Prostate gland (tissue), 2 donors: ENCODE measurements at places on chromosomes 16 and 17. TPM values are rescaled to one million over a fixed set of nuclear protein-coding genes. Genes with fewer than 3 reads are reported as not detected.
A peak's percentile ranks its signal among the peaks of the same experiment; 100 is the strongest.

DNA sequence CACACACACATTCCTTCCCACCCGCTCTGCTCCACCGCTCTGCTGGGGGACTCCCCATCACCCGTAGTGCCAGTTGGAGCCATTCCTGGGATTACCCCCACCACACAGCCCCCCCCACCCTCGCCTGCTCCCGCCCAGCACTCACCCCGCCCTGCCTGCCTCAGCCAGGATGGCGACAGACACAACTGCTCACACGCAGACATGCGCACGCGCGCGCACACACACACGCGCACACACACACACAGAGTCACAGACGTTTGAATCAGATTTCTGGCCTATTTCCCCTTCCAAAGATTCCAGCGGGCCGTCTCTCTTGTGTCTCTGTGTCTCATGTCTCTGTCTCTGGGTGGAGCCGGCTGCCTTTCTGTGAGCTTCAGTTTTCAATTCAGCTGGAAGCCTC, 4.4 kb downstream of the CACNA1G start:
- DNase-seq, result no peak
- H3K4me3 ChIP-seq, result no peak overlapping the region
- peaks cover 10% of the 10 kb centered on the region for H3K4me1 ChIP-seq
- no peak overlapping the region for H3K27ac ChIP-seq
- H3K27me3 ChIP-seq, result peaks cover 8% of the 10 kb centered on the region

- H3K4me3 ChIP-seq, result no peak overlapping the region
- DNase-seq, result no peak
- peaks cover 15% of the 10 kb centered on the region for H3K4me1 ChIP-seq
- H3K36me3 ChIP-seq, result no peaks in the 10 kb centered on the region
- no peaks in the 10 kb centered on the region for H3K27me3 ChIP-seq
Measured at GRCh38 chr16:17379121-17379571, 91.6 kb downstream of the XYLT1 start.

DNA sequence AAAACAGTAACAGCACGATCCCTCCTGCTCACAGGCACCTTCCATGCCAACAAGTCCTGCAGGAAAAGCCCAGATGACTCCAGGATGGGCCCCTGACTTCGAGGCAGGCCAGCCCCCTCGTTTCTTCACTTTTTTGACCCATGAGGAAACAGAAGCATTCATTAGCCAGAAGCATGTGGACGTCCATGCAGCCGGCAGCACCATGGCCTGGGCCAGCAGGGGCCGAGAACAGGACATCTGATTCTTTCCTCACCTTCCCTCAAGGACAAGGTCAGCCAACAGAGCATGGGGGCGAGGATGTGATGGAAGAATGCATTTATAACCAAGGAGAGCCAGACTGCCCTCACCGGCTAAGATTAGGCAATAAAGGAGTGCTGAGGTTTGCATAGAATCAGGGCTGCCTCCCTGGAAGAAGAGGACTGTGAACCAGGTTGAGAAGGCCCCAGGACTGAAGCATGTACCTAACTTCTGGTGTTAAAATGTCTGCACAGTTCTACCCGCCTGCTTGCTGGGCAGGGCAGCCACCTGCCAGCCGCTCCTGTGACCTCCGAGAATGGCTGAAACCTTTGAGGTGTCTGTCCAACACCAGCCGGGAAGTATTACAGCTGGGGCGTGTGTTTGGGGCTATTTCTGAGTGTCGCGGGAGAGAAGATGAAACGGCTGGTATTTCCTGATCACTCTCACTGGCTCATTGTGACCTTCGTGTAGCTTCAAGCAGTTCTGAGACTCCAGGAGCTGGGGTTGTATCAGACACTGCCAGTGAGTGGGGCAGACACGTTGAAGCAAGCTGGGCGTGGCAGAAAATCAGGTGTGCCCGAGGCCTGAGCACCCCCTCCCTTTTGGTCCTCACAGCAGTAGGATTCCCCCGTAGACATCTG, 94.0 kb upstream of the TNRC6C start:
- H3K4me1 ChIP-seq, result no peaks in the 10 kb centered on the region
- H3K27ac ChIP-seq, result no peak overlapping the region
- no peaks in the 10 kb centered on the region for H3K36me3 ChIP-seq
- no peak for DNase-seq
- H3K27me3 ChIP-seq, result no peaks in the 10 kb centered on the region

DNA sequence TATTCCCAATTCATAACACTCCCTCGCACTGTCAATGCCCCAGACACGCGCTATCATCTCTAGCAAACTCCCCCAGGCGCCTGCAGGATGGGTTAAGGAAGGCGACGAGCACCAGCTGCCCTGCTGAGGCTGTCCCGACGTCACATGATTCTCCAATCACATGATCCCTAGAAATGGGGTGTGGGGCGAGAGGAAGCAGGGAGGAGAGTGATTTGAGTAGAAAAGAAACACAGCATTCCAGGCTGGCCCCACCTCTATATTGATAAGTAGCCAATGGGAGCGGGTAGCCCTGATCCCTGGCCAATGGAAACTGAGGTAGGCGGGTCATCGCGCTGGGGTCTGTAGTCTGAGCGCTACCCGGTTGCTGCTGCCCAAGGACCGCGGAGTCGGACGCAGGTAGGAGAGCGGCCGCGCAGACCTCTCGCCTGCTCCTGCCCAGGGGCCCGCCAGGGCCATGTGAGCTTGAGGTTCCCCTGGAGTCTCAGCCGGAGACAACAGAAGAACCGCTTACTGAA, at the start of gene GRN:
Gene GRN (plus strand): TSS at position 364 of the 515 bp plus-strand sequence. CDS start 3,863 bp downstream, outside the sequence.
- H3K27me3 ChIP-seq, result no peaks in the 10 kb centered on the region
- no peaks in the 10 kb centered on the region for H3K4me1 ChIP-seq
- H3K27ac ChIP-seq, result peak within 1 kb of the TSS; percentile 84
- H3K36me3 ChIP-seq, result no peaks in the 10 kb centered on the region

DNA sequence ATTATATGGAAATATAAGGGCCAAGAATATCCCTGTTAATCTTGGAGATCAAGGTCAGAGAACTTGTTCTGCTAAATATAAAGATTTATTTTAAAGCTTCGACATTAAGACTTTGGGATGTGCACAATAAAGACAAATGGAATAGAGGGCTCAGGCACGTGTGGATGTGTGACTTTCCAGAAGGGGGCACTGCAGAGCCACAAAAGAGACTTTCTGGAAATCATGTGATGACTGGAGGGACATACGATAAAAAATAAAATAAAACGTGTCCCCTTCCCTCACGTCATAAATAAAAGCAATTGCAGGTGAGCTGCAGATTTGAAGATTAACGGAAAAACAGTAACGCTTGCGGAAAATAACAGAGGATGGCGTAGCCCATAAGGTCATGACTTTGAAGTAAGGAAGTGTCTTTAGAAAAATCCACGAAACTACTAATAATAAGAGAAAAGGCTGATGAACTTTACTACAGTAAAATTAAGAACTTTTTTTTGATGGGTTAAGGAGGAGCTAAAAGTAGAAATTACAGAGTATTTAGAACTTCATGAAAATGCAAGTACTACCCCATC, 9.4 kb upstream of the ENGASE start:
- H3K4me3 ChIP-seq, result no peak overlapping the region
- no peaks in the 10 kb centered on the region for H3K27me3 ChIP-seq
- no peaks in the 10 kb centered on the region for H3K4me1 ChIP-seq
- peak; percentile 49 for DNase-seq

- H3K4me3 ChIP-seq, result no peak overlapping the region
- H3K36me3 ChIP-seq, result no peaks in the 10 kb centered on the region
- H3K27ac ChIP-seq, result no peak overlapping the region
- peak; percentile 70 for DNase-seq
Measured at GRCh38 chr17:16363749-16364536, 10.7 kb upstream of the CENPV start.

- peak; percentile 30 for DNase-seq
- H3K27me3 ChIP-seq, result no peaks in the 10 kb centered on the region
- peak overlapping the region; percentile 76 for H3K4me3 ChIP-seq
- H3K27ac ChIP-seq, result peak overlapping the region; percentile 92
- H3K36me3 ChIP-seq, result no peaks in the 10 kb centered on the region
Measured at GRCh38 chr16:57185446-57185944, 344 bp downstream of the PSME3IP1 start.

DNA sequence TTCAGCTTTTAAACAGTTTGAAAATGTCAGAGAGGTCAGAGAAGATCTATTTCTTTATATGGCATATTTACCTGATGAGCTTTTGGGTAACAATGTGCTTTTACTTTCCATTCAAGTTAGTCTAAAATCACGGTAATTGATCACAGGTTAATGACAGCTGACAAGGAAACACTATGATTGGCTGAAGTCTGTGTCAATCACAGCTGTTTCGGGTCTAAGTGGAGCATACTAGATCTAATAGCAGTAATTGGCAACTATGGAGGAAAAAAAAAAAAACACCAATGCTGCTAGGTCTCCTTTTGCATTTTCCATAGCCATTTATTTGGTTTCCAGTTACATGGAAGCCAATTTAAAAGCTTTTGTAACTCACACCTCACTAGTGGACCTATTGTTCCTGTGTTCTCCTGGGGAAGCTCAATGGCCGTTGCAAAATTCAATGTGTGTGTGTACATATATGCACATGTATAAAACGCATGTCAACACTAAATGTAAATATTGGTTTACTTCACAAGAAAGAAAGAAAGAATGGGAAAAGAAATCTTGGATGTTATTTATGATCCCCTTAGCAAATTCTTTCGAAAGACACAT, 568.3 kb upstream of the ZFHX3 start:
- no peaks in the 10 kb centered on the region for H3K27me3 ChIP-seq

- H3K4me3 ChIP-seq, result no peak overlapping the region
- no peak for DNase-seq
- H3K36me3 ChIP-seq, result no peaks in the 10 kb centered on the region
- H3K27me3 ChIP-seq, result no peaks in the 10 kb centered on the region
- no peaks in the 10 kb centered on the region for H3K4me1 ChIP-seq
Measured at GRCh38 chr17:52105591-52105990, 52.9 kb downstream of the CA10 start.

- peak; percentile 42 for DNase-seq
- no peaks in the 10 kb centered on the region for H3K27me3 ChIP-seq
- H3K27ac ChIP-seq, result peak overlapping the region; percentile 76
Measured at GRCh38 chr17:2995377-2995776, 68.0 kb downstream of the OR1D5 start.

- H3K27me3 ChIP-seq, result no peaks in the 10 kb centered on the region
- DNase-seq, result peak; percentile 96
- H3K4me1 ChIP-seq, result peaks cover 10% of the 10 kb centered on the region
- no peaks in the 10 kb centered on the region for H3K36me3 ChIP-seq
- H3K27ac ChIP-seq, result peak overlapping the region; percentile 90
Measured at GRCh38 chr17:75589012-75589918, 1.7 kb downstream of the MYO15B start.

DNA sequence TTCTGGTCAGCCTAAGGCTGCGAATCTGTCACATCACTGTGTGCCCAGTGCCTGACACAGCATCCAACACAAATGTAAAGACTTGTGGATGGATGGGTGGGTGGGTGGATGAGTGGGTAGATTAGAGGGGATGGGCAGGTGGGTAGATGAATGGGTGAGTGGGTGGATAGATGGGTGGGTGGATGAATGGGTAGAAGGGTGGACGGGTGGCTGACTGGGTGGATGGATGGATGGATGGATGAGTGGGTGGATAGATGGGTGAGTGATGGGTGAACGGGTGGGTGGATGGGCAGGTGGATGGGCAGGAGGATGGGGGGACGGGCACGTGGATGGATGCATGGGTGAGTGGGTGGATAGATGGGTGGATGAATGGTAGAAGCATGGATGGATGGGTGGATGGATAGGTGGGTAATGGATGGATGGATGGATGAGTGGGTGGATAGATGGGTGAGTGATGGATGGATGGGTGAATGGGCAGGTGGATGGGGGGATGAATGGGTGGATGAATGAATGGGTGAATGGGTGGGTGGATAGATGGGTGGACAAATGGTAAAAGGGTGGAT, 31.1 kb upstream of the ZFPM1 start:
- H3K4me3 ChIP-seq, result no peak overlapping the region
- H3K27ac ChIP-seq, result no peak overlapping the region
- H3K36me3 ChIP-seq, result no peaks in the 10 kb centered on the region
- H3K4me1 ChIP-seq, result peaks cover 3% of the 10 kb centered on the region
- no peak for DNase-seq

DNA sequence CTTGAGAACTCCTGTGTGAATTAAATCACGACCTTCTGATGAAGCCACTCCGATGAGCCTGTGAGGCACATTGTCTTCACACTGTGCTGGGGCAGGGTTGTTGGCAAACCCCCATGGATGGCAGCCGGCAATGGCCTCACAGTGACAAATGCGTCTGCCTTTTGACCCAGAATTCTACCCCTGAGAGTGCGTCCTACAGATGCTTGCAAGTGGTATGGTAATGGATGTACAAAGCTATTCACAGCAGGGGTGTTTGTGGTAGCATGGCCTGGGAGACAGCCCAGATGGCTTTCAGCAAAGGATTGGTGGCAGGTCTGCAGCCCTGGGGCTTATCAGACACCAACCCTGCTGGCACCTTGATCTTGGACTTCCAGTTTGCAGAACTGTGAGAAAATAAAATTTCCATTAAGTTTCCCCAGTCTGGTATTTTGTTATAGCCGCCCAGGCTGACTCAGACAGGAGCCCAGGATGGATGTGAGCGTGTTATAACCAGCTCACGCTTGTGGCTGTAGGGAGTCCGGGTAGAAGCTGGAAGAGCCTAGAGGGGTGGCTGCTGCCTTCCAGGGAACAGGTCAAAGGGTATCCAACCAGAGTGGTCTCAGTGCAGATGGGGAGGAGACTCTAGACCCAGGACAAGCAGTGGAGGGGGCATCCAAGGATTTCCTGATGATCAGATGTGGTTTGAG, 10.1 kb downstream of the AFMID start:
- H3K27me3 ChIP-seq, result no peaks in the 10 kb centered on the region
- H3K4me3 ChIP-seq, result no peak overlapping the region
- no peak for DNase-seq

DNA sequence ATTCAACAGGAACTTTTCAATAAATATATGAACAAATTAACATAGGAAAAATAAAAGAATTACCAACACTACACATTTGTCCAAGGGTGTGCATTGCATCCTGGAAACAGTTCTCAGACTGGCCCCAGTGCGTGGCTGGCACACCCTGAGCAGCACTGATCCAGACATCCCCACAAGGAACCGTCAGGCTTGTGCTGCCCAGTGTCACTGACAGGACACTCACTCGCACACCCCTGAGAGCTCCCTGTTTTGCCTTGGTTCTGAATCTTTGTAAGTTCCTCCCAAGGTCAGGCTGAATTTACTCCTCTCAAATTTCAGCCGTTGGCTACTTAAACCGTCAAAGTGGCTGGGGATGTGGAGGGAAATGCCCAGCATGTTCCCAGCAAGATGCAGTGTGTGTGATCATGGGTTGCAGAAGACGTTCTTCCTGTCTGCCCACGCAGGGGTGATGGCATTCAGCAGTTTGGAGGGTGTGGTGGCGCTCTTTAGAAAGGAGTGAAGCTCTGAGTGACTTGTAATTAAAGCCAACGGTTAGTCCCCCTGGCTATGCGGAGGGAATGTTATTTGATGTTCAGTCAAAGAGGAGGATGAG, 1.7 kb downstream of the MT2A start:
- DNase-seq, result peak; percentile 49
- H3K4me3 ChIP-seq, result peak overlapping the region; percentile 33
- no peaks in the 10 kb centered on the region for H3K36me3 ChIP-seq
- peak overlapping the region; percentile 86 for H3K27ac ChIP-seq

GRCh38 chr17:82097919-82098168, 192 bp downstream of the FASN start:
- H3K4me1 ChIP-seq, result peaks cover 35% of the 10 kb centered on the region
- DNase-seq, result no peak
- H3K36me3 ChIP-seq, result peaks cover 32% of the 10 kb centered on the region
- H3K27me3 ChIP-seq, result no peaks in the 10 kb centered on the region

PTX4 gene
- total RNA-seq, result 2.2 TPM

HCRT gene
- total RNA-seq, result not detected

BTBD17 gene
- total RNA-seq, result not detected

BRD7 gene
- 38.7 TPM for total RNA-seq

RNF222 gene
- total RNA-seq, result not detected

SLC35G6 gene
- not detected for total RNA-seq
